ENCODE measurements at places on chromosomes 1 and 21.
A peak's percentile ranks its signal among the peaks of the same experiment; 100 is the strongest.

- DNase-seq = no peak
Measured at GRCh38 chr21:33870768-33871167, 44.8 kb downstream of the ATP5PO start.

GRCh38 chr1:220819467-220820026 lies 32.8 kb downstream of the MTARC1 start:
- DNase-seq = no peak

GRCh38 chr21:25881524-25882376 lies 147.0 kb downstream of the GABPA start:
- peak; percentile 75 for DNase-seq

- no peak for DNase-seq
Measured at GRCh38 chr21:35035581-35035980, 13.5 kb downstream of the RUNX1 start.

- DNase-seq = peak; percentile 42
Measured at GRCh38 chr1:77413541-77414335, 131.9 kb downstream of the AK5 start.
